ENCODE measurements at places on chromosomes 1 and 21. TPM values are rescaled to one million over a fixed set of nuclear protein-coding genes. Genes with fewer than 3 reads are reported as not detected.

DNA sequence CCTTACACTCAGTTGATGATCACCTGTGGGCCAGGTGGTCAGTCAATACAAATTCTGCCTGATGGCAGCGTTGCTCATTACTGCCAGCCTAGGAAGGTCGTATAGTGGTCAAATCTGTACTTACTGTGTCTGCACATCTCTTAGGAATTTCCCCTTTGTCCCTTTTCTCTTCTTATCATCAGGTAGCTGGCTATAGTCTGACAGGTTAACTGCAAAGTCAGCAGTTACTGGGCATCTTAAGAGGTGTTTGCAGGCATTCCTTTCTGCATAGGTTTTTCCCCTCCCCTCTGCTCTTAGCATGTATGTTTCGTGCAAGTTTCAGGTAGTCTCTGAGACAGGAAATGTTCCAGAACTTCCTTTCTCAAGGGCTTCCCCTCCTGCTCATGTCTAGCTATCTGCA is 298.7 kb downstream of the LRRIQ3 start:
- DNase-seq = no peak

DNA sequence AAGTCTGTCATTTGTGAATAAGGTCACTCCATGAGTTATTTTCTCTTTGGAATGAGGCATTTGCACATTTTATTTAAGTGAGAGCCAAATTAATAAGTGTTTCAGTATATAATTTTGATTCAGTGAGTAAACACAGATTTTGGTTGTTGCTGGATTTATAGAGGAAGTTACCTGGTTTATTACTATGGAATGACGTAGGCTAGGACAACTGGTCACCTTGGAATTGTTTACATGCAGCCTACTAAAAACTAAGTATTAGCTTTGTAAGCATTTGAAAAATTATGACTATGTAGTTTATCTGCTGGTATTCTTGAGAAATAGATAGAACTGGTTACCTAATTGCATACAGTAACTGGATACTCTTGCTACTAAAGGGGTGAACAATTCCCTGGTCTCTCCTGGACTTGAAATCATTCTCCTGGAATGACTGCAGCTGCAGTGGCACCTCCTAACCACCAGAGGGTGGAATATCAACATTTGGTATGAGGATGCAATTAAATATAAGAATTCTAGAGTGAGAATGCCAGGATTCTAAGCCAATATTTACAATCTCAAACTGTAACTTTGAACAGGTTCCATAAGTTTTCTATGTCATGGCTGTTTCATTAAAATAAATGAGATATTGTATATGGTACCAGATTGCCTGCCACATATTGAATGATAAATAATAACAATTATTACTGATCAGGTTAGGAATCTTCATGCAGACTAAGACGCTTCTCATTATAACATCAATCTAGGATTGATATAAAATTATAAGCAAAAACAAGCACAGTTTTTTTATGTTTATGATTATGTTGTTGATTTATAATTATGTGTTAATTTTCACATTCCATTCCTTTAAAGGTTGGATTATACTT is 3.5 kb upstream of the KRTAP27-1 start:
- peak; percentile 0 for DNase-seq

DNA sequence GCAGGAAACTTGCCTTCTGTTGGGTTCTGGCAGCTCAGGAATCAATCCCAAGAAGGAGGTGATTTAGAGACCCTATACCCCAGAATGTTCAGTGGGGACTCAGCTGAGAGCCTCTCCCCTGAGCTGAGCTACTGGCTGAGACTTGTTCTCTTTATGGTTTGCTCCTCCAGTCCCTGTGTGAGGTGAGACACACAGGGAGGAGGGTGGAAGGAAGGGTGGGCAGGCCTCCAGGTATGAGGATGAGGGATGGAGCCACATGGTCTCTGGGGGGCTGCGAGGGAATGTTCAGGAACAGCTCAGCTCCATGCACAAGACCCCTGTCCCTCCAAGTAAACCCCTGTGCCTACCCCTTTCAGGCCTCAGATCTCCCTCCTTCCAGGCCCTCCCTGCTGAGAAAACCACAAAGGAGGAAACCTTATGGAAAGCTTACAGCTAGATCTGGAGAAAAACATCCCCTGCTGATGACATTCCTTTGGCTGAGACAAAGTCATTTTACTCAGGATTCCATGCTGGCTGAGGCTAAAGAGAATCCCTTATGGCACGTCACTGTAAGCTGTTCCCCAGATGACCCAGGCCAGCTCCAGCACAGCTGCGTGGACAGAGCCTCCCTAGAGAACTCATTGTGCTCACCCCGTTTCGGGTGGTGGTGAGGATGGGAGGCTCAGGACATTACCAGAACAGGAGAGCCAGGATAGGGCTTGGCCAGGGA is 91.5 kb upstream of the IPO9 start:
- DNase-seq = no peak

S100A9 gene
- total RNA-seq = 35.3 TPM

- DNase-seq = no peak
Measured at GRCh38 chr1:168470901-168471431, 72.8 kb downstream of the XCL2 start.

DNA sequence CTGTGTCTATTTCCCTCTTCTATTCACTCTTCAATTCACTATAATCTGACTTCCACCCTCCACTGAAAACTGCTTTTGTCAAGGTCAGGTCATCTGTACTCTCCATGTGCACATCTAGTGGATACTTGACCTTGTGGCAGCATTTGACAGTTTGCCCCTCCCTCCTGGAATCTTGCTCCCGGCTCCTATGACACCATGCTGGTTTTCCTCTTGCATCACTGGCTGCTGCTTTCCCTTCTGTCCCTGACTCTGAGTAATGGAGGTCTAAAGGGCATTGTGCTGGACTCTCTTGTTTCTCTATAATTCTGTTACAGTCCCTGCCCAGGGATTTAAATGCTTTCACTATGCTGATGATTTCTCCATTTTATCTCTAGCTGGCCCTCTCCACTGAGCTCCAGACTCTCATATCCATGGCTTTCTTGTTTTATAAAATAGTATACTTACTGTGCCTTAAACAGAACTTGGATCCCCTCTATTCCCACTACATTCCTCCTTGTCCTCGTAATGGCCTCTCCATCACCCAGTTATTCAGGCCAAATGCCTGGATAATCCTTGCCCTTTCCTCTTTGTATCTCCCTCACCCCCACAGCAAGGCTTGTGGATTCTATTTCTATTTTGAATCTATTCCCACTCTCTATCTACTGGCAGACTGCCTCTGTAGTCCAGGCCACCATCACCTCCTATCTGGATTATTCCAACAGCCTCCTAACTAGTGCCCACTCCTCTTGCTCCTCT is 36.8 kb upstream of the PODN start:
- no peak for DNase-seq

DNA sequence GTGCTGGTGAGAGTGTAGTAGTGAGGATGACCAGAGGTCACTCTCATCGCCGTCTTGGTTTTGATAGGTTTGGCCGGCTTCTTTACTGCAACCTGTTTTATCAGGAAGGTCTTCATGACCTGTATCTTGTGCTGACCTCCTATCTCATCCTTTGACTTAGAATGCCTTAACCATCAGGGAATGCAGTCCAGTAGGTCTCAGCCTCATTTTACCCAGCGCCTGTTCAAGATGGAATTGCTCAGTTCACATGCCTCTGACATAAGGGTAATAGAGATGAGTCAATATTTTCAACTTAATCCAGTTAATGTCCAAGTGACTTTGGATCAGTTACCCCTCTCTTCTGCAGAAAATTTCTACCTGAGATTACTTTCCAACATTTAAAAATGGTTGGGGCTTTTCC is 4.6 kb downstream of the NID1 start:
- no peak for DNase-seq

GRCh38 chr1:212192261-212192998 is 92.8 kb upstream of the PPP2R5A start:
- DNase-seq = no peak

- no peak for DNase-seq
Measured at GRCh38 chr1:36446271-36446670, 4.0 kb downstream of the OSCP1 start.

GRCh38 chr1:27570356-27570755 is 33.6 kb downstream of the AHDC1 start:
- no peak for DNase-seq

DNA sequence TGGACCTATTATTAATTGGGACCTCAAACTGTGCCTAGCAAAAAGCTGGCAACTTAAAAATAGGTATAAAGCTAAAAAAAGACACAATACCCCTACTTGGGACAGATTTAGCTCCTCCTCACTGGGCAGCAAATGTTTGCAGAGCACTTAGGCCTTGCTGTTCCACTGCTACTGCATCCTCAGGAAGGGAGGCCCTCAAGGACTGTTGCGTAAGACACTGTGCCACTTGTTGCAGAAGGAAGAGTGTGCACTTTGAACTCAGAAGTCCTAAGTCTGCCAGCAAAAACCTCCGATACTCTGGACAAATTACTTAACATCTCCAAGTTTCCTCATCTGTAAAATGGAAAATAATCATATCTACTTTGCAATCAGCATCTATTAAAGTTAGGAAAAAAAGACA is 322.9 kb downstream of the BARHL2 start:
- DNase-seq = no peak

Measured in CD4-positive, alpha-beta T cell (primary cell).